Astrocyte (in vitro differentiated cells and primary cell): ENCODE measurements at places on chromosomes 3 and 15. TPM values are rescaled to one million over a fixed set of nuclear protein-coding genes. Genes with fewer than 3 reads are reported as not detected.

GRCh38 chr3:155701882-155702465, 42.9 kb downstream of the PLCH1 start:
- DNase-seq, result peak; percentile 32

SNX22 gene
- total RNA-seq, result 0.19 and 0.27 TPM in 2 replicates

DNA sequence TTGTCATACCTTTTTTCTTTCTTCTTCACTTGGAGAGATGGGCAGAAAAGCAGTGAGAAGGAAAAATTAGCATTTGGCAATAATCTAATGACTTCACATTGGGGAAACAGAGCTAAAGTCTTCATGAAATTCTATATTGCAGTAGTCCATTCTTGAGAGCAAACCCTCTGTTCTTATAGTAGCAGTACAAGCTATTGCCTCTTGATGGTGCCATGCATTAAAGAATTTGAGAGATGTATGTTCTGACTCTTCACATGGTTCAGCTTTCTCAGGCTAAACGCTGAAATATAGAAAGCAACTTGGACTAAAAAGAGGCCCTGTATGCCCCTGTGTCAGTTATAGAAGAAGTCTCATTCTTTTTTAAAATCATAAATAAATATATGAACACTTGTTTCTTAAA, 36.0 kb downstream of the PHLDB2 start:
- no peak for DNase-seq

- no peak for DNase-seq
Observed at GRCh38 chr15:60006203-60006862, 2.2 kb downstream of the FOXB1 start.

DNA sequence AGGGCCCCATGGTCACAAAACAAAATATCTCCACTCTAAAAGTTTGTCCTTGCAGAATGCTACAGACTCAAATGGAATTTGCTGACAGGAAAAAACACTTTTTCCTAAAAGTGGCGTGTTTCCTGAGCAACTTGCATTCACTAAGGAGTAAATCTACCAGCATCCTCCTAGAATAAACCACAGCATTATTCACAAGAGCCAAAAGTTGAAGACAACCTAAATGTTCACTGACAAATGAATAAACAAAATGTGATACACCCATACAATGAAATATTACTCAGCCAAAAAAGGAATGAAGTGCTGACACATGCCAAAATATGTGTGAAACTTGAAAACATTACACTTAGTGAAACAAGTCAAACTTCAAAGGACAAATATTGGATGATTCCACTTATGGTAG, 28.9 kb downstream of the ITGB5 start:
- DNase-seq, result peak; percentile 76

GRCh38 chr15:78977091-78977571, 32.3 kb upstream of the CTSH start:
- DNase-seq, result no peak

PPIP5K1 gene
- 21.4 and 26.0 TPM in 2 replicates for total RNA-seq
